ENCODE measurements at places on chromosomes 12 and 14.

- no peak for DNase-seq
Observed at GRCh38 chr14:50920482-50921230, 23.6 kb downstream of the PYGL start.

DNA sequence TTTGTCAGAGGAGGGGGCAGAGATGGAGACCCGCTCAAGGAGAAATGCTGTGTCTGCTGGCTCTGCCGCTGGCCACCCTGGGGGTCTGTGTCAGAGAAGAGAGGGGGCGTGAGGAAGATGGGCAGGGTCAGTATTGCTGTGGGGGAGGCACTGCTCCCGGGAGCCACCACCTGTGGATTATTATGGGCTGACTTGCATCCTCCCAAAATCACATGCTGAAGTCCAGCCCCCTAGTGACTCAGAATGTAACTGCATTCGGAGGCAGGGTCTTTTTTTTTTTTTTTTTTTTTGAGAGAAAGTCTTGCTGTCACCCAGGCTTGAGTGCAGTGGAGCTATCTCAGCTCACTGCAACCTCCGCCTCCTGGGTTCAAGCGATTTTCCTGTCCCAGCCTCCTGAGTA is 12.3 kb downstream of the ABCD4 start:
- no peak for DNase-seq

GRCh38 chr12:108566452-108566851 is 4.1 kb downstream of the ISCU start:
- DNase-seq, result no peak

DNA sequence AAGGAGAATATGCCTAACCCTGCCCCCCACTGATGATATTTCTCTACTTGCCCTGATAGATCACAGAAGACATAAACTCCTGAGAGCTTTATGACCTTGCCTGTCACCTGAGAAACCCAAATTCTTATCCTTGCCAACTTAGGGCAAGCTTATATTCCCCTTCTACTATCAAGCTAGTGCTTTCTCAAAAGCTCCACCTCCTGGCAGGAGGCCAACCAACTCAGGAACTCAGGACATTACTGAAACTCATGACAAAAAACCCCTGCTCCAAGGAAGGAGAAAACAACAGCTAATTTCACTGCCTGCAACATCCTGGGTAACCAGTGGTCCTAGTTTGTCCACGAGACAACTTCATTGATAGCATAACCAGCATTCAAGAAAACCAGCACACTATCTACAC is 60.9 kb upstream of the FSCB start:
- no peak for DNase-seq

GRCh38 chr12:100995201-100995600 is 200.6 kb downstream of the ANO4 start:
- DNase-seq, result no peak

- peak; percentile 86 for DNase-seq
Observed at GRCh38 chr14:101964297-101965180, at the start of gene DYNC1H1. TSS of gene DYNC1H1 (plus strand) at chr14:101964573. CDS start at chr14:101964692, 119 bp downstream.

DNA sequence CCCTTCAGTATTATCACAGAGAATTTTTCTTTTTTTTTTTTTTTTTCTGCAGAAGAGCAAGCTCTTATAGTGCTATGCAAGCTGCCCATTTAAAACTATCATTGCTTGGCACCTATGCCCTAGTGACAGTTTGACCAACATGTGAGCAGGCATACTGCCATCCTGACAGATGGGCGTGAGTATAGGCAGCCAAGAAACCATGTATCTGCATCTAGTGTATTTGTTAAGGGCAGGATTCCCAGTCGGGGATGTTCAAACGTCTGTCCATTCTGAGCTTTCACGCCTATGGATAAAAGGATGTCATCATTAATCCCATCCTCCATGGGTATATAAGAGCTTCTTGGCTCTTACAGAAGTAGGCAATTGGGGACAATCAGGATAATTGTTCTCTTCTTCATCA is 8.8 kb downstream of the VRK1 start:
- no peak for DNase-seq

DNA sequence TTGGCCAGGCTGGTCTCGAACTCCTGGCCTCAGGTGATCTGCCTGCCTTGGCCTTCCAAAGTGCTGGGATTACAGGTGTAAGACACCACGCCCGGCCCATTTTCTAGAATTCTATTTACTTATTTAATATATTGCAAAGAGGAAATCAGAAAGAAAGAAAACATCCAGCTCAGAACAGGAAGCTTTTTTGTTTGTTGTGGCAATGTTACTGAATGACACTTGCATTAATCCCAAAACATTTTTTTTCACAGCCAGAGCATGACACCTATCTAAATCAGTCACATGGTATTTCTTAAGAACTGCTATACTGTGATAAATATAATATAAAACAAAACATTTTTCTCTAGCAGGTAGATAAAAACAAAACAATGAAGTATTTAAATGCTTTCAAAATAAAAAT is 12.6 kb downstream of the CFL2 start:
- no peak for DNase-seq

GRCh38 chr14:23654231-23654630 is 18.1 kb downstream of the DHRS2 start:
- no peak for DNase-seq

- no peak for DNase-seq
Observed at GRCh38 chr14:38197784-38198335, 9.8 kb upstream of the SSTR1 start.

DNA sequence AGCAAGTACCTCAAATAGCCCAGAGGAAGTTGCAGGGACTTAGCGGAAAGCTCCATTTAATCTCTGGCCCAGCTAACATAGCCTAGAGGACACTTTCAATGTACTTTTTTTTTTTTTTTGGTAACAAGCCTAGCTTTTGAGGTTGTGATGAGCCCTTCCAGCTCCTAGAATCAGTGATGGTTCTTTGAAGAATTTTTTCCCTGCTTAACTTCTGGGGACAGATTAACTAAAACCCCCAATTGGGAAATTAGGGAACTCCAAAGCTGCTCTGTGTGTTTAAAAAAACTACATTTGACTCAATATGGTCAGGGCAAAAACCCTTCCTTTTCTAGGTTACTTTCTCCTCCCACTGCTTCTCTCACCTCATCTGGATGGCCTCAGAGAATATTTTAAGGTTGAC is 23.9 kb upstream of the ITGA5 start:
- no peak for DNase-seq

DNA sequence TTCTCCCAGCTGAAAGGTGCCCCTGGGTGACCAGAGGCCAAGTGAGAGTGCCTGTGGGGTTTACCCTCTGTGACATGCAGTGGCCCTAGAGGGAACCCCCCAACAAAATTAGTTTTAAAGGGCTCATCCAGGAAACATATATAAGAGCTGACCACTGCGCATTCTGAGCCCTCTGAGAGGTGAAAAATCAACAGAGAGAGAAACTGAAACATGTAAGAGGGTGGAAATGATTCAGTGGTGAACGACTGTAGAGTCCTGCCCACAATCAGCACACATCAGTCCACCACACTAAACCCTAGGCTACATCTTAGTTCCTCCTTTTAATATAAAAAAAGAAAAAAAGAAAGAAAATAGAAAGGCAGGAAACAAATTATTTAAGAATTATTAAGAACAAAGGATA is 21.0 kb upstream of the ACSM4 start:
- DNase-seq, result no peak

Measured in NCI-H187 (cell line).